ENCODE measurements at places on chromosomes 1 and 21.

DNA sequence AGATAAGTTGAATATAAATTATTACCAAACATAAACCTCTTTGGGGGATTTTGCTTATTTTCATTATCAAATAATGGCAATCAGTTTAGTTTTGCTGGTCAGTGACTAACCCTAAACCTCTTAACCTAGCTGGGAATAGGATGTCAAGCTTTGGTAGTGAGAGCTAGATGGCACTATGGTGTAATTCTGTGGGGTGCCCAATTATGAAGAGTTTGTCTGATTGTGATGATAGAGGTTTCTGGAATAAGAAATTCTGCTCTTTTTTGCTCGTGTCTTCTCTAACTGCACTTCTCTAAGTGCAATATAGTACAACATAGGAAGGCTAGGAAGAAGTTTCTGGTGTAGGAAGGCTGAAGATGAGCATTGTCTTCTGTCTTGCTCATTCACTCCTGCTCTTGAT, 59.8 kb downstream of the XCL1 start:
- DNase-seq = no peak

DNA sequence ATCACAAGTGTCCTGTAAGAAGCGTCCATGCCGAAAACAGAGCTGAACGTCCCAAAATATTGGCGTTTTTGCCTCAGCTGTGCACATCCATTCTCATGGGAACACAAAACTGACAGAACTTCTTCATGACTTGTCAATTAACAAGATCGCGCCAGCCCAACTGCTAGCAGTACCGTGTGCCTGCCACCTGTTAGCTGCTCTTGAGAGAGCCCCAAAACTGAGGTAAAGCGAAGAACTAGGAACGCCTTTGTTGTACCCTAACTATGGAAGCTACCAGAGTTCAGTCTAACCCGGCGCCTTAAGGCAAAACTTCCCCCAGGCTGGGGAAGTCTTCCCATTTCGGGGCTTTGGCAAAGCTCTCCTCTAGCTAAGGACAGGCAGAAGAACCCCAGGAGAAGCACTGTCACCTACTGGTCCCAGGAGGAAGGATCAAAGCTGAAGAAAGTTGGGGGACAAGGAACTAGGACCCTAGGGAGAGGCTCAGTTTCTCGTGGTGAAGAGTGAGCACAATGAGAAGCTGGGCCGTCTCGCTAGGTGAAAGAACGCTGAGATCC, 719 bp downstream of the EYA3 start:
- DNase-seq = no peak

GRCh38 chr1:84303314-84303830, 1.9 kb downstream of the SAMD13 start:
- no peak for DNase-seq

DNA sequence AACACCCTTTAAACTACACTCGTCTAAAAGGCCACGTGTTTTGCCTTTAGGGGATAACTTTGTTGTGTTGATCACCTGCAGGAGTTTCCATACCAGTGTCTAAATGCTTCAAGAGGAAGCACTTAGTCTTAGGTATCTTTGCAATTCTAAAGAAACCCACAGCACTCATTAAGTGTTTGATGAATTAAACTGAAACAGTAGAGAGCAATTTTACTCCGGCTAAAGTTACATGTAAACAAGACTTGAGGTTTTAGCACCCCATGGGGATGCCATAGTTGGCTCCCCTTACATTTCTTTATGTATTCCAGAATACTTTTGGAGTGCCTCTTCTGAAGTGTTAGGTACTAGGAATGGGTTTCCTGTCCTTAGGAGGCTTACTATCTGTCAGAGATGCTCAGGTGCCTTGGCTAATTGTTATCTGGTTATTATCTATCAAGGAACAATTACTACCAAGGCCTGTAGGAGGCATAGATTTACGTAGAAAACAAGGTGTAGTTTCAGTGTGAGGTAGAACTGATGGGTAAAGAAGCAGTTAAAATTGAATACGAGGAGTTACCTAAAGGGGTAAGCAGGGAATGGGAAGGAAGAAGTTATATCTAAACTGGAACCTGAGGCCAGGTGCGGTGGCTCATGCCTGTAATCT, 176.8 kb upstream of the SAMSN1 start:
- no peak for DNase-seq

GRCh38 chr1:187383366-187383765, 554.6 kb downstream of the PLA2G4A start:
- no peak for DNase-seq

GRCh38 chr1:152906023-152906565, 2.3 kb upstream of the IVL start:
- no peak for DNase-seq

- no peak for DNase-seq
Measured at GRCh38 chr1:211986628-211987254, 48.6 kb downstream of the INTS7 start.

GRCh38 chr21:40099809-40100208, 232.6 kb downstream of the PCP4 start:
- DNase-seq = no peak

DNA sequence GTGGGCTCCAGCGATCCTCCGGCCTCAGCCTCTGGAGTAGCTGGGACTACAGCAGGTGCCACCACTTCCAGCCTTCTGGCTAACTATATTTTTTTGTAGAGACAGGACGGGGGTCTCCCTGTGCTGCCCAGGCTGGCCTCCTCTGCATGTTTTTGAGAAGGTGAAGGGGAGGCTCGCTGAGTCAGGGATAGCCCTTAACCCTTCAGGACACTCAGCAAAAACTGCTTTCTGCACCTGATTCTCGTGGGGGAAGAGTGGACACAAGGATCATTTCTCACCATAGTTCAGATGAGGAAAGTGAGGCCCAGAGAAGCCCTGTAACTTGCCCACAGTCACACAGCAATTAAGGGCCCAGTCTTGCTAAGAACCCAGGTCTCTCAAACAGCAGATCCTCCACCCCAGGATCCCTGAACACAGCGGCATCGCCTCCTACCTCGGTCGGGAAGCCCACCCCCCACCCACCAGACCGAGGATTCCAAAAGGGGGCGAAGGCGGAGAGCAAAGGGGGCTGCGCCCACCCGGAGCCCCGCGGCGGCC, 1.3 kb downstream of the FGR start:
- no peak for DNase-seq

DNA sequence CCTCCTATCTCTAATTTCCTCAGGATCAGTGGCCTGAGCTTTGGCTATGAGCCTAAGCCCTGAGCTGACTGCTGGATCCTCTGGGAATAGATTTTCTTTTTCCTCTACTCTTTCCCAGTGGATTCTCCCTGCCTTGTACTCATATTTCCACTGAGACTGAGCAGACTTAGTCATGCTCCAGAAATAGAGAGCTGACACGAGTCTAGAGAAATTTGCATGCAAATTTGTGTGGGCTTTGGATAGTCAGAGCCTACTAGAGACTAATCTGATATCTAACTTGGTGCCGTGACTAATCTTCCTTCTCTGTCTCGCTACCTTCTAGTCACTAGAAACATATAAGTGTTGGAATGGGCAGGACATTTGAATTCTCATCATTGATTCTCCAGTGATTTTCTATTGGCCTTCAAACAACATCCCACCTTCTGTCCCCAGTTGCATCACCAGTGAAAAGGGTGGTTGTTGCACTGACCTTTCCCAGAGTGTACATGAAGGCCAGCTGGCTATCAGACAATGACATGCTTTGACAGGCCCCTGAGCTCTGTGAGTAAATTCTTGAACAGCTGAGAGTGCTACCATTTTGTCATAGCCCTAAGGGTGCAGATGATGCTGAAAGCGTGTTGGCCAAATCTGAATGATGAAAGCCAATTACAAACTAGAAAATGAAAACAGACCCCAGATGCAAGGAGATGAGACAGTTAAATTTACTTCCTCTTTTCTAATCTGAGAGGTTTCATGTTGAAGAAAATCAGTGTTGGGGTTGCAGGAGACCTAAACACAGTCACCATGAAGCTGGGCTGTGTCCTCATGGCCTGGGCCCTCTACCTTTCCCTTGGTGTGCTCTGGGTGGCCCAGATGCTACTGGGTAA, at the start of gene FCRLA:
Gene FCRLA (plus strand): TSS at position 748 of the 866 bp plus-strand sequence. CDS start 36 bp downstream, at position 784.
- DNase-seq = no peak

DNA sequence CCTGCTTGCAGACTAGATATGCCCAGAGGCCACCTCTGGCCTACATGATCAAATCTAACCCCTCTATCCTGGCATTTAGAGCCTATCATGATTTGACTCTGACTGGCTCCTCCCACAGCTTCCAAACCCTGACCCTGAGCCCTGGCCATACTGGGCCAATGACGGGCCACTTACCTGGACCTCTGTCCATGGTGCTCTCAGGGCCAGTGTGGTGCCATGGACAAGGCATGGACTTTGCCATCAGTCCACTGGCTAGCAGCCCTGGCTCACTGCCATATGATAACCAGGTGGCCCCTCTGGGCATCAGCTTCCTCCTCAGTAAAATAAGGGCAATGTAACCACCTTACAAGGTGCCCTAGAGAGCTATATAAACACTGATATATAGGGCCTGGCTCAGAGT, 713.4 kb downstream of the PTPRU start:
- no peak for DNase-seq

DNA sequence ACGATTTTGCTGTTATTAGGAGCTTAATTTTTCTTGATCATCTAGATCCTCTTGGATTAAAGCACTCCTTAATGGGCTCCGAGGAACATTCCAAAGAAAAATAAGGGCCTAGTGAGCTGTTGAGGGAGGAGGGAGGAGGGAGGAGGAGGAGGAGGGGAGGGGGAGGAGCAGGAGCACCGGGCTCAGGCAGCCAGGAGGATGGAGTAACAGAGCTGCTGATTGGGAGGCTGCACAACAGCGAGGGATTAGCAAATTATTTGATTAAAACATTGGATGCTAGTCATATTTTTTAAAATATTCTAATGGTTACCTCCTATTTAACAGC, 302.1 kb upstream of the RRP15 start:
- no peak for DNase-seq

DNA sequence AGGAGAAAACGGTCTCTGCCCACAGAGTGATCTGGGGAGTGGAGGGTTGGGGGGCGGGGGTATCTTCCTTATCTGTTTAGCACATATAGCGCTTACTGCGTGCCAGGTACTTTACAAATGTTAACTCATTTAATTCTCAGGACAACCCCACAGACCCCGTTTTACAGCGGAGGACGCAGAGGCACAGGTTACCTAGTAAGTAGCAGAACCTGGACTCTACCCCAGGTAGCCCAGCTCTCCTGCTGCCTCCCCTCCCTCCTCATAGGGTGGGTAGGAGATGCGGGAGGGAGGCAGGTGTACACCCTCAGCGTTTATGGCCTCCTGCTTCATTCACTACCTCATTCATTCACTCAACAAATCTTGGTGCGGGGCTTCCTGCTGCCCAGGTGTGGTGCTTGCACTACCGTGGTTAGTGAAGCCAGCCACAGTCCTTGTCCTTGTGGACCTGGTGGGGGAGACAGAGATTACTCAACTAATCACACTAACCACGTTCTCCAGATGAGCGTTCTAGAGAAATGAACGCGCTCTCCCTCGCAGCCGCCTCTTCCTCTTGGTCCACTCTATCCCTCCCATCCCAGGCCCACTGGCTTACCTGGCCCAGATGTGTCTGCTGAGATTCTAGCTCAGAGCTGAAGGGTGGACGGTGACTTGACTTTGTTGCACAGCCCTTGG, 102.0 kb downstream of the IER5 start:
- DNase-seq = no peak

- no peak for DNase-seq
Measured at GRCh38 chr21:43300496-43301408, 126.2 kb downstream of the SIK1 start.

DNA sequence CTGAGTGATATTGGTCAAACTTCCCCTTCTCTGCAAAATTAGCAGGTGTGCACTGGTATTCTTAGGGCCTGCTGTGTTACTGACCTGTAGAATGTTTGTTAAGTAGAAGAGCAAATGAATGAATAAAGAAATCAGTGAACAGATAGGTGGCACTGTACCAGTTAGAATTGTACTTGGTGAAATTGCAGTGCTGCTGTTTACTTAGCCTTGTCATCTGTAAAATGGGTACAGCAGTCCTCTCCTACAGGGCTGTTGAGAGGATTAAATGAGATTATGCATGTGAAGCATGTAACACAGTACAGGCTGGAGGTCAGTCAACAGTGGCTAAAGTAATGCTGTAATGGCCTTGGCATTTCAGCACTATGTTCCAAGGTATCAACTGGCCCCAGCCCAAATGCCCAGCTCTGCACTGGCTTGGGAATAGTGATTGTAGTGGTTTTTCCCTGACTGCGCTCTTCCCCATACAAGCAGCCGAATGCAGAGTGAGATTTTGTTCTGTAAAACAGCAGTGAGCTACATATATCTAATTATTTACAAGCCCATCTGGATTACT, 10.5 kb downstream of the VANGL1 start:
- no peak for DNase-seq

DNA sequence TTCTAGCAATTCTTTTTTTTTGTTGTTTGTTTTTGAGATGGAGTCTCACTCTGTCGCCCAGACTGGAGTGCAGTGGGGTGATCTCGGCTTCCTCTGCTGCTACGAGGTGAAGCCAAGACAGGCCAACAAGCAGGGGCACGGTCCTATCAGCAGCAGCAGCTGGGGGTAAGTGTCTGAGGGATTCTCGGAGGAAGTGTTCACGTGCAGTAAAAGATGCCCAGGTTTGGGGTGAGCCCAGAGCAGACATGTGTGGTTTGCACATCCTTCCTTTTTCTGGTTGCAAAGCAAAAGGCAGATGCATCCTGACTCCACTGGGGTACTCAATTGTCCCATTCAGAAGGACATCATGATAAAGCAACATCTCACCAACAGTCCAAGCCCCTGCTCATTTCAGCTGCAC, 27.7 kb downstream of the PIGP start:
- DNase-seq = no peak

DNA sequence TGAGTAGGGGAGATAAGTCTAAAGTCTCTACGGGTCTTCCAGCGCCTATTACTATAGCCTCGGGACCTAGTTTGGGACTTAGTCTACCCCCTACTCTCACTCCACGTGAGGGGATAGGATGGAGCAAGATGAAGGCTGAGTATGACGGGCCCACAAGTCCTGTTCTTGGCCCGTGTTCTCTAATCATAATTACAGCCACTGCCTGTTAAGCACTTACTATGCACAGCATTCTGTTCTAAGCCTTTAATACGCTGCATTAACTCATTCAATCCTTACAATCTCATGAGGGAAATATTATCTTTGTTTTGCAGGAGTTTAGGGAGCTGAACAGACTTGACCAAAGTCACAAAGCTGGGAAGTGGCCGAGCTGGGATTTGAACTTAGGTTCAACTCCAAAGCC, 23.9 kb upstream of the EPB41 start:
- DNase-seq = no peak

- no peak for DNase-seq
Measured at GRCh38 chr1:91553177-91553591, 52.5 kb downstream of the CDC7 start.

- DNase-seq = no peak
Measured at GRCh38 chr1:219505886-219506285, 107.0 kb downstream of the ZC3H11B start.

- no peak for DNase-seq
Measured at GRCh38 chr1:231274119-231274825, 33.3 kb downstream of the GNPAT start.

GRCh38 chr1:41391834-41392527, 30.7 kb downstream of the FOXO6 start:
- no peak for DNase-seq

GRCh38 chr1:98468111-98468717, 193.3 kb upstream of the SNX7 start:
- no peak for DNase-seq

GRCh38 chr1:41742219-41742618, 176.5 kb downstream of the HIVEP3 start:
- DNase-seq = no peak

Data from T-helper 17 cell (primary cell).